ENCODE measurements at places on chromosomes 5 and 9. TPM values are rescaled to one million over a fixed set of nuclear protein-coding genes. Genes with fewer than 3 reads are reported as not detected.

Gene ZFR
- 83.5 TPM for total RNA-seq

Gene CNTNAP3B
- total RNA-seq: 0.06 TPM

GRCh38 chr9:35932735-35933134, 23.4 kb downstream of the SPAAR start:
- no peak for DNase-seq
- no peak overlapping the region for H3K4me3 ChIP-seq
- H3K27ac ChIP-seq: no peak overlapping the region
- peaks cover 27% of the 10 kb centered on the region for H3K4me1 ChIP-seq
- H3K36me3 ChIP-seq: no peaks in the 10 kb centered on the region
- H3K27me3 ChIP-seq: no peaks in the 10 kb centered on the region

DNA sequence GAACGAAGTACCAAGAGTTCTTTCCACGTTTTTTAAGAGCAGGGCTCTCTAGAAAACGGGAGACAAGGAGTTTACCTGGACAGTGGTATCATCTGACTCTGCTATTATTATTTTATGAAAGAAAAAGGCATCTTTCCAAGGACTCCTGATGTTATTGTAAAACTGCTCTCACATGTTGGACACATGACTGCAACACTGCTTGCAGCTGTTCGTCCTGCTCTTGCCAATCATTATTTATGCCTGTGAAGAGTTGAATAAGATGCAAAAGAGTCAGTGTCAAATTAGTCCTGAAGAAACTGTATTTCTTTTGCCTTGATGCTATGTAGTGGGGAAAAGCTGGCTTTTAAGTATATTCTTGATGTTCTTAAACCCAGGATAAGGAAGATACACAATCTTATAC, 284.5 kb upstream of the PTGER4 start:
- no peaks in the 10 kb centered on the region for H3K36me3 ChIP-seq
- H3K27me3 ChIP-seq: no peaks in the 10 kb centered on the region
- H3K4me3 ChIP-seq: no peak overlapping the region
- no peak for DNase-seq
- H3K27ac ChIP-seq: no peak overlapping the region
- peaks cover 19% of the 10 kb centered on the region for H3K4me1 ChIP-seq

DNA sequence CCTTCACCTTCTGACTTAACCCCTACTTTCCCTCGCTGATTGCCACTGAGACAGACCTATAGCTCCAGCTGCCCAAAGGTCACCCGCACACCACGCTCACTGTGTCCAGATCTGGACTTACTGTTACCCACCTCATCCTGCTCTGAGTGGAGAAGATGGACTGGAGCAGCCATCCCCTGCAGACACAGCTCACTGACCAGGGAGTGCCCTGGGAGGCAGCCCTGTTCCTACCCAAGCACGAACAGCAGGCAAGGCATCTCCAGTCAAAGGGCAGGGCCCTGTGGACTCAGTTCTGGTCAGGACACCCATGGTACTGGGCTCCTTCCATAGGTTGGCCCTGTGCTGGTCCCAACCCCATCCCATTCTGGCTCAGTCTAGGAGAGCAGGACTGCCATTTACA, 9.5 kb upstream of the BARX1 start:
- H3K27ac ChIP-seq: no peak overlapping the region
- DNase-seq: no peak
- H3K4me1 ChIP-seq: peaks cover 8% of the 10 kb centered on the region
- no peak overlapping the region for H3K4me3 ChIP-seq
- H3K36me3 ChIP-seq: no peaks in the 10 kb centered on the region
- no peaks in the 10 kb centered on the region for H3K27me3 ChIP-seq
